Activated CD4-positive, alpha-beta T cell treated with anti-CD3 and anti-CD28 coated beads, Interleukin-2, amount 10 ng/mL, durations not matched to agents 24 days and 14 days (primary cell): ENCODE measurements at places on chromosomes 3 and 15. TPM values are rescaled to one million over a fixed set of nuclear protein-coding genes. Genes with fewer than 3 reads are reported as not detected.

DNA sequence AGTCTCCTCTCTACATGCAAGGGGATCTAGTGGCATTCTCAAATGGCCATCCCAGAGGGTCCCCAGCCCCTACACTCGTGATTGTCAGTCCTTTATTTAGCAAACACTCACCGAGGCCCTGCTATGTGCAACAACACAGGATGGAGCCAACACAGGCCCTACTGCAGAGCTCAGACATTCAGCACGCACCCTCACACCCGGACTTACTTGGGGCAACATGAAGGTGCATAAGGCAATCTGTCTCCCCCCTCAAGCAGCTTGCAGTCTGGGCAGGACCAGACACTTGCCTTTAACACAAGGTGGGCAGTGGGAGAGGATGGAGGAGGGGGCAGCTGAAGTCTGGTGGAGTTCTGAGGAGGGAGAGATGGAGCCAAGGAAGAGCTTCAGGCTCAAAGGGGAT is 258.4 kb downstream of the XXYLT1 start:
- H3K4me3 ChIP-seq = no peak overlapping the region
- H3K4me1 ChIP-seq = peaks cover 4% of the 10 kb centered on the region
- no peak for DNase-seq
- no peaks in the 10 kb centered on the region for H3K36me3 ChIP-seq

Gene SLC12A1
- not detected in 2 replicates for total RNA-seq

Gene GPR87
- 1.0 and 1.4 TPM in 2 replicates for total RNA-seq

Gene PRR20G
- not detected in 2 replicates for total RNA-seq

DNA sequence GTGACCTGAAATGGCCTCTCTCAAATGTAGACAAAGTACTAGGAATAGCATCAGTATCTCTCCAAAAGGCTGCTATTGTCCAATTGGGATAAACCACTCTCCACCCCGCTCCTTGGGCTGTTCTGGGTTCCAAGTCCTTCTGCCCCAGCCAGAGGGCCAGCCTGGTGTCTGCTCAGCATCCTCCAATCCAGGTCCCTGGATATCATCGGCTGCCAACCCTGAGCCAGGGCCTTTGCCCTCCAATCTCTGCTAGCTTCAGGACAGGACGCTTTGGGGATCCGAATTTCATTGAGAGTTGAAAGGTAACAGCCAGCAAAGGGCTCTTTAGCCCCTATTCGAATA is 119.3 kb upstream of the ADPGK start:
- H3K27me3 ChIP-seq = peaks cover 19% of the 10 kb centered on the region
- DNase-seq = peak; percentile 41
- no peaks in the 10 kb centered on the region for H3K36me3 ChIP-seq
- no peaks in the 10 kb centered on the region for H3K4me1 ChIP-seq

Gene ATP8B4
- 29.9 and 38.5 TPM in 2 replicates for total RNA-seq

- peaks cover 4% of the 10 kb centered on the region for H3K4me1 ChIP-seq
- H3K27me3 ChIP-seq = peaks cover 4% of the 10 kb centered on the region
- H3K27ac ChIP-seq = no peak overlapping the region
- no peaks in the 10 kb centered on the region for H3K36me3 ChIP-seq
Measured at GRCh38 chr3:129211345-129211744, 27.6 kb upstream of the CNBP start.

Gene ZDHHC19
- total RNA-seq = not detected in 2 replicates

Gene PIK3CB
- total RNA-seq = 17.6 and 18.1 TPM in 2 replicates

GRCh38 chr3:88291486-88291885 is 141.7 kb downstream of the C3orf38 start:
- DNase-seq = no peak
- H3K27ac ChIP-seq = no peak overlapping the region
- no peaks in the 10 kb centered on the region for H3K27me3 ChIP-seq

Gene WDR93
- not detected in 2 replicates for total RNA-seq

Gene GNAT1
- not detected in 2 replicates for total RNA-seq
